ENCODE measurements at places on chromosomes 11 and 22.

DNA sequence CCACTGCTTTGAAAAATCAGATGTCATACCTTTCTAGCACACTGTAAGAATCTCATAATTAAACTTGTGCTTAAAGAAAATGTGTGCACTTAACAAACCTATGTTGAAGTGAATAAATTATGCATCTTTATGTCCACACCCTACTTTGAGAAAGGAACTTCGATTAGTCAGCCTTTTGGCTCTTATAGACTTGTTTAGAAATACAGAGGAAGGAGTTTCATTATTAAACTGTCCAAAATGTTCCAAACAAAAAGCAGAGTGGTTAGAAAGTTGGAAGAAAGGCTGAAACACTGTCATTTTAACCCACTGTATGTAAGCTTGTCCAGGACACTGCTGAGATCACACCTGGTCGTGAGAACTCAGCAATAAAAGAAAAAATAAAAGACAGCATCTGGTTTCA, 863.2 kb upstream of the CHORDC1 start:
- no peak for DNase-seq

GRCh38 chr22:19691721-19692341, 22.5 kb upstream of the SEPTIN5 start:
- peak; percentile 64 for DNase-seq

DNA sequence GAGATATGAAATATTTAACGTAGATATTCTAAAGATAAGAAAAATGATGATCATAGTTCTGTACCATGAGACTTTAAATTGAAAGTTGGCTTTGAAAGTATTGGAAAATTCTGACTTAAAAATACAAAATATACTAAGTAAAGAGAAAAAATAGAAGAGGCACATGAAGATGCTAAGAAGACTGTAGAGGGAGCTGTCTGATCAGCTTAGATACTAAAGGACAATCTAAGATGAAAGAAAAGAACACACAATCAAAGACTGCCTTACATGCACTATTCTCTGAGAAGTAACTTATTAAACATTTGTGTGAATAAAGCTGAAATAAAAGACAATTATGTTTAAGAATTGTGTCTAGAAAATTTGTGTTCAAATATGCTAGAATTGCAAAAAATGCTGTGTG, 55.1 kb downstream of the RBMXL2 start:
- no peak for DNase-seq

DNA sequence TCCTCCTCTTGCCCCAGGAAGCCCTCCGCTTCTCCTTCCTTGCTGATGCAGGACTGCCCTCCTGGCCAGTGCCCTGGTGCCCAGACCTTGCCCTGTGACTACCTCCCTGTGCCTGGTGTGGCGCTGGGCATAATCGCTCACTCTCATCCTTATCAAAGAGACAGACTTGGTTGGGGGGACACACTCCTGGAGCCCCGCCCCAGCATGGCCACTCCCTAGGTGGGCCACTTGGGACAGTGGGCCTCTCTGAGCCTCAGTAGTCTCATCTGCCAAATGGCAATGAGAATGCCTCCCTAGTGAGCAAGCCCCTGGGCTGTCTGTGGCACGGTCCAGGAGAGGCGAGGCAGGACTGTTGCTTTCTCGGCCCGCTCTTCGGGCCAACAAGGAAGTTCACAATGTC, 72.7 kb upstream of the TSPAN18 start:
- no peak for DNase-seq

DNA sequence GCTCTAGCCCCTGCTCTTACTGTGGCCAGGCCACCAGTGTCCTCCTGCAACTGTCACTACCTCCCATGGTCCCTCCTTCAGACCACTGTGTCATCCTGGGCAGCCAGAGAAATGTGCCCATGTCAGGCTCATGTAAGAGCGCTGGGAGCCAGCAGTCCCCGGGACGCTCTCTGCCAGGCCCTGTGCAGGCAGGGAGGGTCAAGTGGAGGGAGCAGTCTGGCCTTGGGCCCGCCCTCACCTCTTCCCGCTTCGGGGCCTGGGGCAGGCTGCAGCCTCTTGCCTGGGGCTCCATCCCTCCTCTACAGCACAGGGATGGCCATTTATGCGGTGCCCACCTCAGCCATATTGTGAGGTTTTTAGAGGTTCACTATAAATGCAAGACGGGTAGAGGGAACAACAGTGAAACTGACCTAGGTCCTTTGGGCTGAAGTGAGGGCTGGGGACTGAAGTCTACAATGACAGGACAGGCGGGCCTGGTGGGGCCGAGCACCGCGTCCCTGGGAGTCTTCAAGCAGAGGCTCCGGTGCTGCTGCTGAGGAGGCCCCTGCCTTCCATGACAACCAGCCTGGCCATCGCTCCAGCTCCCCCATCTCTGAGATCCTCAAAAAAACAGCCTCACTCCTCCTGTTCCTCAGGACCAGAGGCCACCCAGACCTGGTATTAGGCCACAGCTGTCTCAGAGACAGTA, 54.9 kb upstream of the TTLL12 start:
- no peak for DNase-seq

- peak; percentile 77 for DNase-seq
Observed at GRCh38 chr11:123188508-123189165, 6.4 kb downstream of the CLMP start.

- no peak for DNase-seq
Observed at GRCh38 chr11:78905756-78906155, 331.1 kb upstream of the NARS2 start.

- no peak for DNase-seq
Observed at GRCh38 chr11:102138670-102139069, 28.4 kb downstream of the YAP1 start.

DNA sequence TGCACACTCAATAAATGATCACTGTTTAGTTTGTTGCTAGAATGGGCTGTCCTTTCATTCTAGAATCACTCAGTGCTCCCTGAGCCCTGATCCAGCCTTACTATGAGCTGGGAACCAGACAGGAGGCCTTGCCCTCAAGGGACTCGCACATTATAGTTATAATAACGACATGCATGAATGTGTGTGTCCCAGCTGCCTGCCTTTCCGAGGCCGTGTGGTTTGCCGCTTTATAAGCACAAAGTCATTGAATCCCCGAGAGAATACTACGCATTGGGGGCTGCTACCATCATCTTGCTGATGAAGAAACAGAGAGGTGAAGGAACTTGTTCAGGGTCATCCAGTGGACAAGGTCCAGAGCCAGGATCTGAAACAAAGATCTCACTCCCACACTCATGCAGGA, 75.7 kb downstream of the NFAM1 start:
- DNase-seq: no peak

DNA sequence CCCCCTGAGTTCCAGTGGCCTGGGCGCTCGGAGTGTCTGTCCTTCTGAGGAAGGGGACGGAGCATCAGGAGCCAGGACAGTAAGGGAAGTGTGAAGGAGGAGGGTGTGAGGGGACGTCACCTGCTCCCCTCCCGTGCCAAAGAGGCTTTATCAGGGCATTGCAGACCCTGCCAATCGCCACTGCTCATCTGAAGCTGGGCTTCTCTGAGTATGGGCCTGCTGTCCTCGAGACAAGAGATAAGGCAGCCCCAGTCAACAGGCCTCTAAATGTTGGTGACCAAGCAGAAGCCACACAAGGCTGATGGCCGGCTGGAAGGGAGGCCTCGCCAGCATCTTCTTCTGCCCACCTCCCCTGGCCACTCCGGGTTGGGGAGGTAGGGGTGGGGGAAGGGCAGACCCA, 29.8 kb downstream of the LIF start:
- no peak for DNase-seq

DNA sequence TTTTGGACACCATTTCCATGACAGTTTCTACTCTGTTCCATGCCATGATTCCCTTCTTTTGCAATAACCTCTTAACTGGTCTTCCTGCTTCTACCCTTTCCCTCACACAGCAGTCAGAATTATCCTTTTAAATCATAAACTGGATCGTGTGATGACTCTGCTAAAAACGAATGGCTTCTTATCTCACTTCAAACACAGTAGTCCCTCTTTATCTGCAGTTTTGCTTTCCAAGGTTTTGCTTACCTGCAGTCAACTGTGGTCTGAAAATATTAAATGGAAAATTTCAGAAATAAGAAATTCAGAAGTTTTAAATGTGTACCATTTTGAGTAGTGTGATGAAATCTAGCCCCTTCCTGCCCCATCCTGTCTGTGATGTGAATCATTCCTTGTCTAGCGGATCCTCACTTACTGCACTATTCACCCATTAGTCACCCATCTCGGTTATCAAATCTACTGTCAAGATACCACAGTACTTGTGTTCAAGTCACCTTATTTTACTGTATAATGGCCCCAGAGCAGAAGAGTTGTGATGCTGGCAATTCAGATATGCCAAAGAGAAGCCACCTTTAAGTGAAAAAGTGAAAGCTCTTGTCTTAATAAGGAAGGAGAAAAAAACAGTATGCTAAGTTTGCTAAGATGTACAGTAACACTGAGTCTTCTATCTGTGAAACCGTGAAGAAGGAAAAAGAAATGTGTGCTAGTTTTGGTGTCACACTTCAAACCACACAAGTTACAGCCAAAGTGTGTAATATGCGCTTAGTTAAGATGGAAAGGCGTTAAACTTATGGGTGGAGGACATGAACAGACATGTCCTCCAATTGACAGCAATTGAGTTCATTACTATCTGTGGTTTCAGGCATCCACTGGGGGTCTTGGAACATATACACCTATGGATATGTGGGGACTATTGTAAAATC, 283.0 kb downstream of the DDX10 start:
- peak; percentile 14 for DNase-seq

GRCh38 chr11:117430293-117430955, 102.8 kb downstream of the CEP164 start:
- no peak for DNase-seq

DNA sequence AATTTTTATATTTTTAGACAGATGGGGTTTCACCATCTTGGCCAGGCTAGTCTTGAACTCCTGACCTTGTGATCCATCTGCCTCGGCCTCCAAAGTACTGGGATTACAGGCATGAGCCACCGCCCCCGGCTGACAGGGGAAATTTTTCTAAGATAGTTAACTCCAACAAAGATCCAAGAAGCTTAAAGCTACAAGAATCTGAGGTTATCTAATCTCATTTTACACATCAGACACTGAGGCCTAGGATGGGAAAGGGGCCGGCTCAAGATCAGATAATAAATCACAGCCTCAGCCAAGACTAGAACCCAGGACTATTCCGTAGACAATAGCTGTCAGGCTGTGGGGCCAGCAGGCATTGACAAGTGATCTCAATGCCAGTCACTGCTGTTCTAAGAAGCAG, 94.0 kb downstream of the AMBRA1 start:
- DNase-seq: no peak

GRCh38 chr22:37560608-37561211, 430 bp downstream of the CDC42EP1 start:
- DNase-seq: no peak

DNA sequence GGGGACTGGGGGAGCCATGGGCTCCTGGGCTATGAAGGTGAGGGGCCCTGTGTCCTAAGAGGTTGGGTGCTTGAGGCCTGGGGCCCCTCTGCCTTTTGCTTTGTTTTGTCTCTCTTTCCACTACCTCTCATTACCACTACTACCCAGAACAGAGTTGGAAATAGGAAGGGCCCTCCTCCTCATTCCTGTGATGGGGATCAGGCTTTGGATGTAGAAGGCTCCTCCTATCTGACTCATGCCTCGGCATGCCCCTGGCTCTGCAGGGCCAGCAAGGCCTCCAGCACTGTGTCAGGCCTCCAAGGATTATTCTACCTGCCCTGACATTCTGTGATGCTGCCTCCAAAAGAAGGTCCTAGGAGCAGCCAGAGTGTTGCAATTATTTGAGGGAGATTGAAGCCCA, 766 bp downstream of the IZUMO1R start:
- DNase-seq: no peak

GRCh38 chr11:62881579-62882430, 1.1 kb downstream of the SLC3A2 start:
- DNase-seq: peak; percentile 96

GRCh38 chr22:20542736-20543135, 35.3 kb downstream of the MED15 start:
- DNase-seq: no peak

GRCh38 chr11:126008956-126009355, 53.7 kb downstream of the CDON start:
- DNase-seq: no peak

- DNase-seq: no peak
Observed at GRCh38 chr11:121741351-121741760, 288.6 kb upstream of the SORL1-AS1 start.

GRCh38 chr11:112806876-112807275, 154.3 kb upstream of the NCAM1 start:
- no peak for DNase-seq

DNA sequence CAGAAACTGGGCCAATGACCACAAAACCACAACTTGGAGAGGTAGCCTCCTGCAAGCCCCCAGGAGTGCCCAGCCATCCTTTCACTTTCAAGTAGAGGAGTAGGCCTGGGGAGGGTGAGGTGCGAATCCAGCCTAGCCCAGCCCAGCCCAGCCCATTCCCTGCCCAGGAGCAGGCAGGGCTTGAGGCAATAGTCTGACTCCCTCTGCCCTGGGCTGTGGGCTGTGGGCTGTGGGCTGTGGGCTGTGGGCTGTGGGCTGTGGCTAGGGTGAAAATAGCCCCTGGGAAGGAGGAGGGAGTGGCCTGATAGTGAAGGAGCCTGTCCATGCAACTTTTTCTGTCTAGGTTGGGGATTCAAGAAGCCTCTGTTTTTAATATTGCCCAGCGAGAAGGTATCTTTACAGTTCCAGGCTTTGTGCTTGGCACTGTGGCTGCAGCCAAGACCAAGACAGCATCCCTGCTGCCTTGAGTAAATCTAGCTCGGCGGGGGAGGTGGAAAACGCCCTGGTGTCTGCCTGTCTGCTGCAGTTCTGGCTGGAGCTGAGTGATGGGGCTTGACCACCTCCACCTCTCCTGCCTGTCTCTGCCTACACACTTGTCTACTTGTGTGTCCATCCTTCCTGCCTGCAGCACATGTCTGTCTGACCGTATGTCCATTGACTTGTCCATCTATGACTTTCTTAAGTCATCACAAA, 40.7 kb downstream of the LMO1 start:
- no peak for DNase-seq

DNA sequence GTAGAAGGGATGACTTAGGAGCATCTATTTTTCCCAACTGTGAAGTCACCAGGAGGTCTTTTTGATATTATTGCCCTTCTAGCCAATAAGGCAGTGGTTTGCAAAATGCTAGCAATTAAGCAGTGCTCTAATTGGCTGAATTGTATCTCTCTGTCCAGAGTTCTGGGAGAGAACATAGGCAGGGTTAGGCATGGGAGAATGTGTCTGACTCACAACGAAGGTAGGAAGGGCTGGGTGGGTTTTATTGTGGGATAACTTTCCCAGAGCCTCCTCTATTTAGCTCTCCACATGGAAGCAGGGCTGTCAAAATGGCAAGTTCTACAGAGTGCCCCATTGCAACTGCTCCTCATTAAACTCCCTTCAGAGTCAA, 415.9 kb upstream of the CADM1 start:
- DNase-seq: peak; percentile 24

DNA sequence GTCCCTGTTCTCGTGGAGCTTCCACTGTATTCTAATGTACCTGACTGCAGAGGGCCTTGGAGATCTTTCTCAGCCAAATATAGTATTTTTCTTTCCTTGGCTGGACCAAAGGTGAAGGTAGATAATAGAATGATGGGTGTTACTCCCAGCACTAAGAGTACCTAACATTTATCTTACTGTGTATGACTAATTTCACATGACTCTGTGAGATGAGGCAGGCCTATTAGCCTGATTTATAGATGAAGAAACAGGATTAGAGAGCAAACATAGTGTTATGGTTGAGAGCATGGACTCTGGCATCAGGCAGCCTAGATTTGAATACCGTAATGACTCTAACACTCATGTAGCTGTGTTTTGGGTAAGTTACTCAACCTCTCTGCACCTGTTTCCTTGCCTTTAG, 2.7 kb downstream of the ACO2 start:
- no peak for DNase-seq

GRCh38 chr22:38313384-38313955, 3.8 kb downstream of the CSNK1E start:
- DNase-seq: no peak
